ENCODE measurements at places on chromosomes 7 and 10. TPM values are rescaled to one million over a fixed set of nuclear protein-coding genes. Genes with fewer than 3 reads are reported as not detected.

DNA sequence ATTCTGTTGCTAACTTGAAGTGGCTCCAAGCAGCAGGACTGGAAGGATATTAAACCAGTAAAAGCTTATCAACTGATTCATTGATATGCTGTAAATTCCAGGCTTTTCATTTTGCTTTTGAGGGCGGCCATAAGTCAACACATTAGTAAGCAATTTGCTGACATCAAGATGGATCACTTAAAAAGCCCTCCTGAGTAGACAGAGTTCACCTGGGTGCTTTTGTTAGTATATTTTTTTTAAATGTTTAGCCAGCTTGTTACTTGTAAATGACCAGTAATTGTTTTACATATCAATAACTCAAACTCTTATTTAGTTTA is 26.5 kb downstream of the RNF32 start:
- DNase-seq, result no peak

GRCh38 chr10:78910886-78911285 is 157.9 kb upstream of the ZMIZ1 start:
- DNase-seq, result no peak

GRCh38 chr7:114047889-114048288 is 129.1 kb upstream of the PPP1R3A start:
- DNase-seq, result no peak

- no peak for DNase-seq
Measured at GRCh38 chr10:107733328-107734130, 569.0 kb upstream of the SORCS1 start.

The SPDYE8 gene
- total RNA-seq, result not detected
